ENCODE measurements at places on chromosomes 5 and 9. TPM values are rescaled to one million over a fixed set of nuclear protein-coding genes. Genes with fewer than 3 reads are reported as not detected.
A peak's percentile ranks its signal among the peaks of the same experiment; 100 is the strongest.

Gene MEF2C
- total RNA-seq: 98.0 TPM

Gene WASHC1
- 6.2 TPM for total RNA-seq

Gene PHF24
- total RNA-seq: under 0.01 TPM

Gene IL9
- total RNA-seq: not detected

Gene CD14
- 5.4 TPM for total RNA-seq

- DNase-seq: no peak
Observed at GRCh38 chr9:20291201-20291600, 331.1 kb downstream of the MLLT3 start.

GRCh38 chr5:112862085-112862484 lies 998 bp downstream of the SRP19 start:
- DNase-seq: no peak

GRCh38 chr5:176389135-176390123 lies 878 bp downstream of the HIGD2A start:
- DNase-seq: no peak

- DNase-seq: no peak
Observed at GRCh38 chr9:137032858-137033257, 970 bp upstream of the FUT7 start.

- no peak for DNase-seq
Observed at GRCh38 chr5:157818368-157818767, 40.6 kb downstream of the CLINT1 start.

DNA sequence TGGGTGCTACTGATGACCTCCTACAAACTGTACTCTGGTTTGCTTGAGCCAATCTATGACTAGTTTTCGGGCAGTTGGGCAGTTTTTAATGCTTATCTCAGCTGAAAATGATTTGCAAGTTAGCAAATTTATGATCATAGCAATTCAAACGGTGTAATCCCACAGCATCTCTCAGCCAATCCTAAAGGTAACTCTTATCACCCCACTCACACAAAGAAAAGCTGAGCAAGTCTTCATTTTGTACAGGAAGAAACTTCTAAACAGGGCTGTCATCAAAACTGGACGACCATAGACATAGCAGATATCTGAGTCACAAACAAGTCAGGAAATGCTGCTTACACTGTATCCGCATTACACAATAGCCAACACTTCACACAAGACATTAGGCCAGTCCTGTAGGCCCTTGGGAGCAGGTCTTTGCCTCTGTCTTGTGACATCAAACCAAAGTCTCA lies 2.6 kb upstream of the ENC1 start:
- no peak for DNase-seq

DNA sequence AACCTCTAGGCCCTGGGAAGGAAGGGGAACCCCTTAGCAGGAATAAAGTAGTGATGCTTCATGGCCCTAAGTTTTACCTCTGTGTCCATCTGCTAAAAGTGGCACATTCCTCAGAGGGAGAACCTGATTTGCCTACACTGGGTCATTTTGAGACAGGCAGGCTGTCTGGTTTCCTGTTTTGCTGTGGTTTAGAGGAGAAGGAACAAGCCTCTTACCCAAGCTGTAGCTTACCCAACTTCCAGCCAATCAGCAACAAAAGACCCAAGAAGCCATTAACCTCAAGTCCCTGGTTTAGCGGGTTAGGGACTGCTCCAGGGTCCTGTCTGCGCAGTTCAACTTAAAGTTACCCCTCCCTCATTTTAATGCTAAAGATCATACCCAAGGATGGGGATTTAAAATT lies 411.0 kb downstream of the MAT2B start:
- DNase-seq: peak; percentile 87

Data from hematopoietic multipotent progenitor cell (in vitro differentiated cells).